Tibial nerve (tissue), 4 donors: ENCODE measurements at places on chromosomes 5 and 9. TPM values are rescaled to one million over a fixed set of nuclear protein-coding genes. Genes with fewer than 3 reads are reported as not detected.

- H3K4me3 ChIP-seq = no peak overlapping the region
- H3K27me3 ChIP-seq = no peaks in the 10 kb centered on the region
- no peak for DNase-seq
- H3K36me3 ChIP-seq = no peaks in the 10 kb centered on the region
These were observed 74.7 kb upstream of the SPIN1 start for GRCh38 chr9:88313364-88314220.

DNA sequence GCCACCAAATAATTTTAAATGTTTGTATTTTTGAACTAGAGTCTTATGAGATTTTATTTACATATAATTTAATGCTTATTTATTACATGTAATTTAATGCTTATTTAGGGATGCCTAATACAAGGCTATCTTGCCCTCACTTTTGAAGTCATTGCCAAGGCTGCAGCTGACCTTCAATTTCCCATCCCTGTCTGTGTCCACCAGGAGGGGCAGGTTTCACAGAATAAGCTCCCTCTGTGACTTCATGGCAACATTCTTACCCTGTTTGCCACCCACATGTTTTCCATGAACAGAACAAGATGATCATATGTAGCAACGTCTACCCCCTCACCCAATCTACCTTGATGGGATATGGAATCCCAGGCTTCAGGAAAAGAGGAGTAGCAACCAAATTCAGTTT lies 27.0 kb downstream of the C5 start:
- H3K36me3 ChIP-seq = no peaks in the 10 kb centered on the region
- DNase-seq = no peak
- no peak overlapping the region for H3K27ac ChIP-seq
- H3K4me3 ChIP-seq = no peak overlapping the region
- no peaks in the 10 kb centered on the region for H3K4me1 ChIP-seq
- H3K27me3 ChIP-seq = no peaks in the 10 kb centered on the region

GRCh38 chr5:74027732-74028338 lies 401.8 kb downstream of the ARHGEF28 start:
- no peak overlapping the region for H3K27ac ChIP-seq
- H3K4me3 ChIP-seq = no peak overlapping the region
- H3K4me1 ChIP-seq = no peaks in the 10 kb centered on the region
- H3K36me3 ChIP-seq = no peaks in the 10 kb centered on the region
- no peaks in the 10 kb centered on the region for H3K27me3 ChIP-seq

DNA sequence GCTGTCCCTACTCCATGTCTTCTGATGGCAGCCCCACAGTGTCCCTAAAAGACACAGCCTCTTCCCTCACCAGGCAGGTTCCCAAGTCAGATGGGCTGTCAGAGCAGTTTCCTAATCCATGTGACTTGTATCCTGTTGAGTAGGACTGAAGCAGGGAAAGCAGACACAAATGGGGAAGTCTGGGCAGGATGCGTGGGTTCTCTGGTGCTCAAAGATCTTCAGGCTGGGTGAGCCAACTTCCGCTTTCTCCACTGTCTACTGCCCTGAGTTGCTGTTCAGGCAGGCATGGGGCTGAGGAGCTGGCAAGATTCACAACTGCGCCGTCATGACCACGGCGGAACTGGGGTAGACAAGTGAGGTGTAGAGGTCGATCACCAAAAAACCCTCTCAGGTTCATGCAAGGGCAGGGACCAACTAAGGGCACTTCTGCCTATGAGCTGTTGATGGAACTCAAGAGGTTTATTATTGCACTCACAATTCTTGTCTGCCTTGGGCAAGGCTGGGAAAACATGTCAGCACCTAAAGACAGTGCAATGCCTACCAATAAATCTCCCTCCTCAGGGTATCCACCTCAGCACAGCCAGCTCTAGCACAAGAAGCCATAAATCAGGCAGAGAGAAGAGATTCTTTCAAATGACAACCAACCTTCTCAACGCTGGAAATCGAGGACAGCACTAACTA lies 83.4 kb downstream of the RAPGEF1 start:
- no peak overlapping the region for H3K4me3 ChIP-seq
- H3K36me3 ChIP-seq = no peaks in the 10 kb centered on the region
- H3K27me3 ChIP-seq = no peaks in the 10 kb centered on the region
- no peaks in the 10 kb centered on the region for H3K4me1 ChIP-seq

DNA sequence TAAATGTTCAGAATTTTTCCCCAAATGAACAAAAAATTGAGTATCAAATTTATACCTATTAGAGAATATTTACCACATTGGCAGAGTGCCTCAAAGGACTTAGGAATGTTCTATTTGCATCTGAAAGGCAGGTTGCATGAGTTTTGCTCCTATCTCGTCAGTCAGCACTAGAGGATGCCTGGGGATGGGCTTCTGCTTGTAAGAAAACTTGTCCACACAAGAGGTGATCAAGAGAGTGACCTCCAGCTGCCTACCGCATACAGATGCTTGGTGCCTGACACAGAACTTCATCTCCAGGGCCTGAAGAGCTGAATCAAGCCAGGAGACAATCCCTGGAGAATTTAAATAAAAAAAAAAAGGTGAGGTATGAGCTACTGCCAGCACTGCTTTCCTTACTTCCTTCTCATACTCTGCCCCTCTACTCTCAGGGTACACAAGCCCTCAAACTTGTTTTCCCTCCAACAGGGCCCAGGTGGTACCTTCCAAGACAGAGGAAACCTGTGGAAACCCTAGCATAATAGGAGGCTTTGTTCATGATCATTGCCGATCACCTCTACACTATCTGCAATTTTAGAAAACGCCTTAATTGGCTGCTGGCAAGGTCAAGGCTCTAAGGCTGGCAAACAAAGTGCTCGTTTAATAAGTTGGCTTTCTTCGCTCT lies 166.6 kb downstream of the ELAVL2 start:
- H3K4me3 ChIP-seq = no peak overlapping the region
- H3K27me3 ChIP-seq = no peaks in the 10 kb centered on the region
- no peaks in the 10 kb centered on the region for H3K36me3 ChIP-seq
- DNase-seq = no peak

DNA sequence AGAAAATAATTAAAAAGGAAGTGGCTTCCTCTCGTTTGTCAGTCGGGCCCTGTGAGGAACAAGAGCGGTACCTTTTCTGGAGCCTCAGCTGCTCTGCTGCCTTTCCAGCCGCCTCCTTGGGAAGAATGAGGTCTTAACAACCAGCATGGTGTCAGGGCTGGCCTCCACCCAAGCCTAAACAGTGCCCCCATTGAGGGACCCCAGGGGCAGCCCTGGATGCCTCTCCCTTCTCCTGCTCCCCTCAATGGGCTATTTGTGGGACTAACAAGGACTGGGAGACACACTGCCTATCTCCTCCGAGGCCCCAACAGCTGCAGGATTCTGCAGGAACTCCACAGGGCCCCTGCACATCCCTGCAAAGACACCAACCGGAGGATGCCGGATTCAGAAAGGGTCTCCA lies 155.4 kb upstream of the MAP3K1 start:
- no peak for DNase-seq
- no peaks in the 10 kb centered on the region for H3K27me3 ChIP-seq
- H3K36me3 ChIP-seq = no peaks in the 10 kb centered on the region
- H3K4me1 ChIP-seq = no peaks in the 10 kb centered on the region

- H3K4me3 ChIP-seq = no peak overlapping the region
- no peaks in the 10 kb centered on the region for H3K36me3 ChIP-seq
- H3K4me1 ChIP-seq = no peaks in the 10 kb centered on the region
These were observed 9.5 kb upstream of the HAND1 start for GRCh38 chr5:154487541-154487940.

- no peaks in the 10 kb centered on the region for H3K27me3 ChIP-seq
- no peak overlapping the region for H3K27ac ChIP-seq
- H3K4me1 ChIP-seq = no peaks in the 10 kb centered on the region
- H3K4me3 ChIP-seq = no peak overlapping the region
These were observed 24.7 kb upstream of the RXRA start for GRCh38 chr9:134301387-134302129.

The CDO1 gene
- total RNA-seq = 1,379 TPM

The PCA3 gene
- not detected for total RNA-seq

The RHOBTB3 gene
- 217 TPM for total RNA-seq
